ENCODE measurements at places on chromosomes 5 and 9.

GRCh38 chr9:132210472-132211145 is 48.8 kb downstream of the NTNG2 start:
- no peak for DNase-seq

DNA sequence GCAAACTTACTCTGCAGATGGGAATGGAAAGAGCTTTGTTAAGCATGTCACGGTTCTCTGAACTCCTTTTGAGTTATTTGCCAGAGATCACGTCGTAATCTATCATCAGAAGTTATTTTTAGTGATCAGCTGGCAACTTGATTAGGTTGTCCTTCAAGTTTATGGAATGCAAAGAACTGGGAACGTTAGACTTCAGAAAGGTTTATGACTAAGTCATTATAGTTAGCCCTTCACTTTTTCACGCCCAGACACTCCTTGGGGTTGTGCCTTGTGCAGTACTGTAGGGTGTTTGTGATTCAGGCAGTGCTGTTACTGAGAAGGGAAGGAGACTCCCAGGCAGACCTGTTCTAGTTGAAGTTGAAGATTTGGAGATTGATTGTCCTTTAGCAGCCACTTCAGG is 26.8 kb upstream of the PHF2 start:
- no peak for DNase-seq

- no peak for DNase-seq
Measured at GRCh38 chr5:86152988-86153560, 464.7 kb upstream of the COX7C start.

DNA sequence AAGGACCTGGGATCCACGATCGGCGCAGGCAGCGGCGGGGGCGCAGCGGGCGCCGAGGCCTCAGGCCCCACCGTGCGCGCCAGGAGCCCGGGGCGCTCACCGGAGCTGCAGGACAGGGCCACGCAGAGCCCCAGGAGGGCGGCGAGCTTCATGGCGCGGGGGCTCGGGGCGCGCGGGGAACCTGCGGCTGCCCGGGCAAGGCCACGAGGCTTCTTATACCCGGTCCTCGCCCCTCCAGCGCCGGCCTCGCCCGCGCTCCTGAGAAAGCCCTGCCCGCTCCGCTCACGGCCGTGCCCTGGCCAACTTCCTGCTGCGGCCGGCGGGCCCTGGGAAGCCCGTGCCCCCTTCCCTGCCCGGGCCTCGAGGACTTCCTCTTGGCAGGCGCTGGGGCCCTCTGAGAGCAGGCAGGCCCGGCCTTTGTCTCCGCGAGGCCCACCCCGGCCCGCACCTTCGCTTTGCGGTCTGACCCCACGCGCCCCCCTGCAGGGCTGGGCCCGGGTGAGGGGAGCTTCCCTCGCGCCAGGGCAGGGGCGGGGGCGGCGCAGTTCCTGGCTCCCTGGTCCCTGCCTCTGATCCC is at the start of gene SCGB3A1:
Gene SCGB3A1 (minus strand): TSS at position 189 of the 577 bp plus-strand sequence. CDS start 37 bp downstream, at position 152.
- DNase-seq = no peak

DNA sequence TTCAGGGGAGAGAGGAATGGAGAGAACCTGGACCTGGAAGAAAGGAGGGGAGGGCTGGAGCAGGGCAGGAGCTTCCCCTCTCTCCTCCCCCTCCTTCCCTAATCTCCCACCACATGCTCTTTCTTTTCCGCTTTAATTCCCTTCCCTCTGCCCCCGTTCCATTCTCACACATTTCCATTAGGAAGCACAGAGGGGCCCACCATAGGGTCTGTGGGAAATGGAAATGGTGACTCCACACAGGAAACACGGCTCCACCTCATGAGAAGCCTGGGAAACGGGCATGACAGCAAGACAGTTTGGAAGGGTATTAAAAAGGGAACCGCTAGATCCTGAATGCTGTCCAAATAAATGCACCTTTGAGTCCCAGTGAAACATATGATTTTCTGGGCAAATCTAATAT is 64.9 kb upstream of the ENTREP1 start:
- DNase-seq = no peak

DNA sequence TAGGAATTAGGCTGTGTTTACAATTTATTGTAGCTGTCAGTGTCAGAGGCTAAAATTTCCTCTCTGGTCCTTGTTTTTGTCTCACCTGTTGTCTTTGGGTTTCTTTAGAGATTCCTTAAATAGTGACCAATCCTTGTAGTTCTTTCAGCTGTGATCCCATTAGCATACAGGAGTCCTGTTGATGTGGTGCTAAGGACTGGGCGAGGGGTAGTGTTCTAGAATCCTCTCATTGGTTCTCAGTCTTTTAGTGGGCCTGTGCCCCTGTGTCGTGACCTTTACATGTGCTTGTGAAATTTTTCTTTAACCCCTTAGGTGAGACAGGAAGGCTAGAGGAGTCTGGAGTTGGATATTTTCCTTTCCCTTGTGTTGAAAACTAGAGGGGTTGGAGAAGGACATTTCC is 51.2 kb downstream of the ZNF618 start:
- DNase-seq = no peak

GRCh38 chr5:181181650-181182565 is 23.1 kb downstream of the TRIM7 start:
- peak; percentile 70 for DNase-seq

DNA sequence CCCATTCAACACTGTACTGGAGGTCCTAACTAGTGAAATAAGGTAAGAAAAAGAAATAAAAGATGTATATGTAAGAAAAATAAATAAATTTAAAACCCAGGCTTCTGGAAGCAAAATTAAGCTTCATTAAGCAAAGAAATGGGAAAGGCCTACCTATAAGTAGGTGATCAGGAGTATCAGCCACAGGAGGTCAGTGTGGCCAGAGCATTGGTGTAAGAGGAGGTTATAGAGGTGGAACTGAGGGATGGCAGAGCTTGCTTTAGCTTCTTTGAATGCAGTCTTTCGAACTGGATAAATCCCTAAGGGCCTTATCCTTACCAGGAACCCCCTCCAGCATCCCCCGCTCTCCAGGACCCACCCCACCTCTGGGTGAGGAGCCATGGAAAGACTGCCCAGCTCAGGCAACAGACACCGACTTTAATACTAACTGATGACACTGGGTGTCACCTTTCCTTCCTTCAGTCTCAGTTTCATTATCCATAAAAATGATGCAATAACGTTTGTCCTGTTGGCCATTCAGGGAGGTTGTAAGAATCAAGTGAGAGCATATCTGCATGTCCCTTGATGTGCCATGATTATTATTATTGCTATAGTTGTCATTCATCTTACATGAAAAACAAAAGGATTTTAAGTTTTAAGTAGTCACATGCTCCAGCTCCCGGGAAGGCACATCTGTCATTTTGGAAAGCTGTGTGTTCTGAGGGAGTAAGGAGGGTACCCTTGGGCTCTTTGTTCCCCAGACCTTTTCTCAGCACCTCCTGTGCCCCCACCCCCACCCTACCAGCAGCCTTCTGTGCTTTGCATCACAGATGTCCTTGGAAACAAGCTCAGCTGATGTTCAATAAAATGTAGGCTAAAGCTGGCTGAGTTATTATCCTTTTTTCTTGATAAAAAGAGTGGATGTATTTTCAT is 50.8 kb upstream of the CTNNA1 start:
- DNase-seq = no peak

DNA sequence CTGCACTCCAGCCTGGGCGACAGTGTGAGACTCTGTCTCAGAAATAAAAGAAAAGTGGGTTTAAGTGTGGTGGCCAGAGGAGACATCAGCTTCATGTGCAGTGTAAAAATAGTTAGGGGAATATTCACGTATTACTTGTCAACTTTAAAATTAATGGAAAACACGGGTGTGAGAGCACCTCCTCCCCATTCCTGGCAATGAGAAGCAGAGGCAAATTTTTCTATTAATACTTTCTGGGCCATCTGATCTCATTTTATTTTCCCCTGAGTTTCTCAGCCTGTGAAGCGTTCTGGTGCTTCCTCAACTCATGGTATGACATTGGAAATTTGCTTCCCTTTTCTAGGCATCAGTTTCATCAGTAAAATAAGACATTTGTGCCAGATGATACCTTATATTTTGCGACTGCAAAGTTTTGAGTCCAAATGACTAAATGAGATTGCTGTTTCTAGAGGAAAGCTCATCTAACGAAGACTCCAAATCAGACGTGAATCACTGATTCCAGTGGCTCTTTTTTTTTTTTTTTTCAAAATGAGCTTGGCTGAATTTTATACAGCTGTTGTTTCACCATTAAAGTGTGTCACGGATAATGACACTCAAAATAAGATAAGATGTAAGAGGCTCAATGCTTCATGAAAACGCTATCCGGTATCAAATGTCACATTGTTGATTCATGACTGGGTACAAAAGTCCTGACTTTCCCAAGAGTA is 104.6 kb downstream of the MSX2 start:
- no peak for DNase-seq

GRCh38 chr9:69078581-69078980 is 43.0 kb downstream of the FXN start:
- DNase-seq = no peak

- peak; percentile 52 for DNase-seq
Measured at GRCh38 chr9:35726931-35727330, 5.1 kb downstream of the TLN1 start.

DNA sequence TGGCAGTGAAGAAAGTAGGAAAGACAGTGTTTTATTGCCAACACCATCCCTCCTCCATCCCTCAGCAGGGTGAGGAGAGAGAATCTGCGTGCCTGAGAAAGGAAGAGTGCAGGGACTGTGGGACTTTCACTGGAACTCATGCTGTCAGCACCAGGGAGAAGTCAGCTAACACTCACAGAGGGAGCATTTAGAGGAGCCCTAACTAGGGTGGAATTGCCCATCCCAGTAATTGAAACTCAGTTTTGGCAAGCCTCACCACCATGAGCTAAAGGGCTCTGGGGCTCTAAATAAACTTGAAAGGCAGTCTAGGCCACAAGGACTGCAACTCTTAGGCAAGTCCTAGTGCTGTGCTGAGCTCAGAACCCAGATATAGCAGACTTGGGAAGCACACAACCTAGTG is 622.3 kb downstream of the SEMA5A start:
- no peak for DNase-seq

DNA sequence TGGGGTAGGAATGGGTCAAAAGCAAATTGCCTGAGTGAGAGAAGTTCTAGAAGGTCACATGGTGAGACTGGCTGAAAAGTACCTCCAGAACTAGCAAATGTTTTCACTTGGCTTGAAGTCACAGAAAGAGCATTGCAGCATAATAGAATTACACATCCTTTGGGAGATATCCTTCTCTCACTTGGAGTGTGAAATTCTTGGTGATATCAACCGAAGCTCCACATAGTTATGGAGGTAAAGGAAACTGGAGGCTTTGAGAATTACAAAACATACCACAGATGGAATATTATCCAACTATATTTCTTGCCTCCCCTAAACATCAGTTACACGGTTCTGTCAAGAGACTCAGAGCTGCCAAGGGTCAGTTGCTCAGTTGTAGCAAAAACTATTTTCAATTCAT is 182.4 kb downstream of the SEMA5A start:
- DNase-seq = no peak

GRCh38 chr9:11092974-11093373 is 480.2 kb upstream of the PTPRD start:
- no peak for DNase-seq
